ENCODE measurements at places on chromosomes 1 and 21.

DNA sequence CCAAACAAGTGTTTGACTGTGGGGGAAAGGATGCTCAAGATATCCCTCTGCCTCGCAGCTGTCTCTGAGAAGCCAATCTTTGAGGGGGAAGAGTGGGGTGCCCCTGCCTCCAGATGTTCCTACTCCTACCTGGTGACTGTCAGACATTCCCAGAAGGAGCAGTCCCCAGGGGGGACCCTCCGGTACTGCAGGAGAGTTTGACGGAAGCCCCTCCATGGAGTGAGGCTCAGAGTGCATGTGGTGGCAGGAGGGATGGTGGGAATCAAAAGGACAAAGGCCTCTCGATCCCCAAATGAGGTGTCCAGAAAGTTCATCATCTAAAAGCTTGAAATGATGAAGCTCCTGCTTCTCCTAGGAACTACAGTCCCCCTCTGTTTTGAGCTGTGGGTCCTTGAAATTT lies 5.3 kb downstream of the SLC27A3 start:
- DNase-seq = no peak

DNA sequence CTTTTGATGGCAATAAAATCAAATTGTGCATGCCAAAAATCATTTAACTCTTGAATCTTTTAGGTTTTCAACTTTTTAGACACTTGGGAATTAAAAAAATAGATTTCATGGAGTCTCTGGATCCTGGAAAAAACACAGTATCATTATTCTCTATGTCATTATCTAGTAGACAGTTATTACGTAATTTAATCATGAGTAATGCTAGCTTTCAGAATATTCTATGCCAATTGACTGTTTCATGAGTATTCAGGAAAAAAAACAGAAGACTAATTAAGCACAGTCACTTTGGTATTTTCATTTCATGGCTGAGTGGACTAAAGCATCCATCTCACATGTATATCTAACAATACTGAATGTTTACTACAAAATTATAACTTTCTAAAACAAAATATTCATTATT lies 44.0 kb downstream of the ODF2L start:
- no peak for DNase-seq

GRCh38 chr1:108877348-108878159 lies 769 bp downstream of the GPSM2 start:
- no peak for DNase-seq

- DNase-seq = no peak
Observed at GRCh38 chr1:3192361-3192760, 123.4 kb downstream of the PRDM16 start.

GRCh38 chr1:113255720-113256347 lies 134.5 kb upstream of the MAGI3 start:
- DNase-seq = no peak

DNA sequence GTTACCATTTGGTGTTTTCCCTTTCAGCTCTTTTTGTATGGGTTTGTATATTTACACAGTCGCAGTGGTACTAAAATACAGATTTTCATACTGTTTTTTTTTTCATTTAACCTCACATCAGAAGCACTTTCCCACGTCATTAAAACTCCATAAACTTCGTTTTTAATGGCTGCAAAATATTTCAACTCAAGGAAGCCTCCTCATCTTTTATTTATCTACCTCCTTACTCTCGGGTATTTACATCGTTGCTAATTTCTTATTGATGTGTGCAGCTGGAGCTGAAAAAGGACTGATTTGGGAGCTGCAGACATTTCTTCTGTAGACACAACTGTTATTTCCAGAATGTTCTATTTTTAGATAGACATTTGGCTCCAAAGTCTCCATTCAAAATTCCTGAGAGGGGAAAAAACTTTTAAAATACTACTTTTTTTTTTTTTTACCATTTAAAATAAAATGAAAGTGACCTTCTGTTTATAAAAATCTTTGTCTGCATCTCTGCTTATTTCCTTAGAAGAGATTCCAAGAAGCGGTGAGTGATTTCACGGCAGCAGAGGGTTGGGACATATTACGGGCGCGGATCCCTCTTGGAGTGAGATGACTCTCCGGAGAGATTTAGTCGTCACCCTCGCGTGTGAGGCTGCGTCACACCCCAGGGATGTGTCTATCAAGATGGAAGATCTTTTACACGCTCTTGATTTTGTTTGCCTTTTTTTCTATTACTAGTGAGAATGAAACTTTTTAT lies 10.1 kb downstream of the RUNX3 start:
- DNase-seq = no peak

GRCh38 chr1:175390081-175390481 lies 197.5 kb upstream of the KIAA0040 start:
- DNase-seq = no peak

DNA sequence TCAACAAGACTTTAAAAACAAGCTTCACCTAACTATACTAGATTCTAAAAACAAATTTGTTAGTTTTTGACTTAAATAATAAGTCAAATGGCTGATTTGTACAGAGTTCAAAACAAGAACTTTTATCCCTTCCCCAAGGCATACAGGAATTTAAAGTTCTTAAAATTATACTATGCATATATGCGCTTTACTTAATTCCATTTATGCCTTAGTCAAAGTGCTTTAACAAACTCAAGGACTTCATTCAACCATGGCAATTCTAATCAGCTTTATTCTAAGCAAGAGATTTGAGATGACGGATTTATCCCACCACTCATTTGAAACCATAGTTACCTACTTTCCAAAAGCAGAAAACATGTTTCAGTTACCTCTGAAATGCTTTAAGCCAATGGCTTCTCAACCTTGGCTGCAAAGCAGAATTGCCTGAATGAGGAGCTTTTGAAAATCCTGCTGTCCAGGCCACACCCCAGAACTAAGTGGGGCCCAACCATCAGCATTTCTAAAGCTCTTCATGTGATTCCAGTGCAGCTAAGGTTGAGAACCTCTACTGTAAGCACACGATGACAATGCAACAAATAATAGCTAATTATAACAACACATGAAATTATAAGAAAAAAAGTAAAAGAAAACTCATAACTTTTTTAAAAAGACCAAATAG lies 44.6 kb downstream of the TTLL7 start:
- no peak for DNase-seq

GRCh38 chr1:154801234-154802011 lies 68.7 kb downstream of the KCNN3 start:
- DNase-seq = no peak

- DNase-seq = peak; percentile 90
Observed at GRCh38 chr1:53367503-53368313, 39.8 kb upstream of the LRP8 start.

DNA sequence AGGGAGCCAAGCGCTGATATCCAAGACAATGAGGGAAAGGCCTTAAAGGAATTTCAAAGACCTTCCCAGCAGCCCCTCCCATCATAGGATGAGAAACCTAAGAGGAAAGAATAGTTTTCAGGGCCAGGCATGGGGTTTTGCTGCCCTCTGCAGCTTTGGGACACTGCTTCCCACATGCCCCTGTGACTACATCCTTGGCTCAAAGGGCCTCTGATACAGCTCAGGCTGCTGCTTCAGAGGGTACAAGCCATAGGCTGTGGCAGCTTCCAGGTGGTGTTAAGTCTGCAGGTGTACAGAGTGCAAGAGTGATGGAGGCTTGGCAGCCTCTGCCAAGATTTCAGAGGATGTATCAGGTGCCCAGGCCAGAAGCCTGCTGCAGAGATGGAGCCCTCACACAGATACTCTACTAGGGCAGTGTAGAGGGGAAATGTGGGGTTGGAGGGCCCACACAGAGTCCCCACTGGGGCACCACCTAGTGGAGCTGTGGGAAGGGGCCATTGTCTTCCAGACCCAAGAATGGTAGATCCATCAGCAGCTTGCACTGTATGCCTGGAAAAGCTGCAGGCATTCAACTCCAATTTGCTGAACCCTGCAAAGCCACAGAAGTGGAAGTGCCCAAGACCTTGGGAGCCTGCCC lies 125.8 kb downstream of the SLC45A1 start:
- DNase-seq = no peak

DNA sequence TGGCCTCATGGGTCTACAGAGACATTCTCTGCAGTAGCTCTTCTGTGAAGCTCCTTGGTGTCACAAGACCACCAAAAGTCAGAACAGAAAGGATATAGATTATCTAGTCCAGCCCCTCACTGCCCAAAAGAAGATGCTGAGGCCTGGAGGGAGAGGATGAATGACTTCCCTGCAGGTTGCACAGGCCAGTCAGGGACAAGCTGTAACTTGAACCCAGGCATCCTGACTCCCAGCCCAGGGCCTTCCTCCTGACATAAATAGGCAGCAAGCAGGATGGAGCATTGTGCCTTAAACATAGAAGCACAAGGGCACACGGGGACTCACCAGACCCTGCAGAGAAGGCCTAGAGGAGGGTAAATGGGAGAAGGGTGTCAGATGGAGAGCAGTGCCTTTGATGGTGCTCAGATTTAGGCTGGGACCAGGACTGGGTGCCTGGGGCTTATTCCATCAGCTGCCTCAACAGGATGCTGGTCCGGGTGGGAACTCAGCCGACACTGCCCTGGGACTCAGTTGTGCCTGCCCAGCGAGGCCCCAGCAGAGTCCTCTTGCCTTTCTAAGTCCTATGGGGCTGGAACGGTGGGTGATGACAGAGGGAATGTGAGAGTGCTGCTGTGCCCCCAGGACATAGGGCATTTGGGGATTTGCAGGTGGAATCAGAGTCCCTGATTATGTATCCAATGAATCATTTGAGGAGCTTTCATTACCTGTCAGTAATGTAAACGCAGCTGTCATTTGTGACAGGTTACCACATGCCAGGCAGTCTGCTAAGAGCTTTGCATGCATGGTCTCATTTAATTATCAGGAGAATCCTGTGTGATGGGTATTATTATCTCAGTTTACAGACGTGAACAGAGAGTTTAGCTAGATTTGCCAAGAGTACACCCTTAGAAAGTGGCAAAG lies 13.2 kb downstream of the S100A7A start:
- DNase-seq = no peak

- DNase-seq = no peak
Observed at GRCh38 chr1:225485991-225486530, 58.2 kb upstream of the LBR start.

GRCh38 chr1:84450910-84451309 lies 28.2 kb upstream of the RPF1 start:
- DNase-seq = no peak

- no peak for DNase-seq
Observed at GRCh38 chr1:84712276-84712874, 22.1 kb upstream of the SSX2IP start.

DNA sequence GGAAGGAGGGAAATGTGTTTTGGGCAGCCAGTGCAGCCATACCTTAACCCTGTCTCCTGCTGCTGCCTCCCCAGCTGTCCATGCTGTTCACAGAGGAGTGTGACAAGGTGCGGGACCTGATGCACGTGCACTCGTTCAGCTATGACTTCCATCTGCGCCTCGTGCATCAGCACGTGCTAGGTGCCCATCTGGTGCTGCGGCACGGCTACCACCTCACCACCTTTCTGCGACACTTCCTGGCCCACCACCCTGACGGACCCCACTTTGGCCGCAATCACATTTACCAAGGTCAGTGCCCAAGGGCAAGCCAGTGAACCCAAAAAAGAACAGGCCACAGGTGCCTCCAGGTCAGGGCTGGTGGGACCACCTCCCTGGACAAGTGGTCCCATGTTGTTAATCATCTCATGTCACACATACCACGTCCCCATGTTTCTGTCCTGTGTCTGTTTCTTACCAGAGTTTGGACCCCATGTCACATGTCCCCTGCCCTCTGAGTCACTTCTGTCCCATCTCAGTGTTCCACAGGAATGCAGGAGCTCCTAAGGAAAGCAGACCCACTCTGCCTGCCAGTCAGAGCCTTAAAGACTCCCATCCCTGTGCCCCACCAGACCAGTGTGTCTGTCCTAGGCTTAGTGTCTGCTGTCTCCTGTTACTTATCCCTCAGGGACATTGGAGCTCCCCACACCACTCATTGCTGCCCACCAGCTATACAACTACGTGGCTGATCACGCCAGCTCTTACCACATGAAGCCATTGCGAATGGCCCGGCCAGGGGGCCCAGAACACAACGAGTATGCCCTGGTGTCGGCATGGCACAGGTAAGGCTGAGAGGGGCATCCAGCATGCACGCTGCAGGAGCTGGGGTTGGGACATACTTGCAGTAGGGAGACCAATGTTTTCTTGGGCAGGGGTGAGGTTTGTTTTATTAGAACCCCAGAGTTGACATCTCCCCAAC lies 6.6 kb downstream of the HYI start:
- no peak for DNase-seq

- no peak for DNase-seq
Observed at GRCh38 chr1:12629985-12630760, 12.2 kb upstream of the DHRS3 start.

GRCh38 chr1:16117369-16117768 lies 38.5 kb downstream of the EPHA2 start:
- DNase-seq = no peak

- no peak for DNase-seq
Observed at GRCh38 chr1:69842326-69842725, 274.6 kb downstream of the LRRC7 start.

DNA sequence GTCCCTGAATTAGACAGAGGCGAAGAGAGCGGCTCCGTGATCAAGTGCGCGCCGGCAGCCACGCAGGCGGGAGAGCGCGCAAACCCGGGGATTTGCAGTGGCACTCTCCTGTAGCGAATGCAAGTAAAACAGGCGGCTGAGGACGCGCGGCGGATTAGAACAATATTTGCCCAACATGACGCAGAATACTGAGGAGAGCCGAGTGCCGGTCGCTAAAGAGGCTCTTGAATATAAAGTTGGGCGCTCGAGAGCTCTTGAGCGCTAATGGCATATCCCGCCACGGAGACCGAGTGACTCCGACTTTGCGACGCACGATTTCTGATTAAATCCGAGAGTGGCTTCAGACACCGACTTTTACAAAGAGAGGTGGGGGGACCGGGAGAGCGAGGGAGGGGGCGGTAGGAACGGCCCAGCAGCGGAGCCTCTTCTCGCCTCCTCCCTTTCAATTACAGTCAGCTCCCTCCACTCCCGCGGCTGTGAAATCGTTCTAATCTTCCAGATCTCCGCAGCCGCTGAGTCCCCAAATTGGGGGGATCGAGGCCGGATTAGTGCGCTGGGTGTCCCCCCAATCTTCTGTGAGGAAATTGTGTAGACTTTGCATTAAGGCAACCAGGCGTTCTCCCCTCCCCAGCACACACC lies 2.3 kb downstream of the PAX7 start:
- no peak for DNase-seq

DNA sequence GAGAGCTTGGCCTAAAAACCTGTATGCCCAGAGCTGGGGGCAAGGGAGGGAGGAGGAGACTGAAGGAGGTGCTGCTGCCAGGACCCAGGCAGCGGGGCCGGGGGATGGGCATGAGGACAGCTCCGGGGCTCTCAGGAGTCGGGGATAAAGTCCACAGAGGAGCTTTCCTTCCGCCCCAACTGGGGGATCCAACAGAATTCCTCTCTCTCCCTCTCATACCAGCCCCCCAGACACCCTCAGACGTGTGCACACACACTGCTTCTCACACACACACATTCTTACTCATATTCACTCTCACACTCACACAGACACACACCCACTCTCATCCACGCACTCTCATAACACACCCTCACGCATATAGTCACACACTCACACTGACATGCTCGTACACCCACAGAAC lies 39.1 kb downstream of the SYF2 start:
- DNase-seq = no peak

DNA sequence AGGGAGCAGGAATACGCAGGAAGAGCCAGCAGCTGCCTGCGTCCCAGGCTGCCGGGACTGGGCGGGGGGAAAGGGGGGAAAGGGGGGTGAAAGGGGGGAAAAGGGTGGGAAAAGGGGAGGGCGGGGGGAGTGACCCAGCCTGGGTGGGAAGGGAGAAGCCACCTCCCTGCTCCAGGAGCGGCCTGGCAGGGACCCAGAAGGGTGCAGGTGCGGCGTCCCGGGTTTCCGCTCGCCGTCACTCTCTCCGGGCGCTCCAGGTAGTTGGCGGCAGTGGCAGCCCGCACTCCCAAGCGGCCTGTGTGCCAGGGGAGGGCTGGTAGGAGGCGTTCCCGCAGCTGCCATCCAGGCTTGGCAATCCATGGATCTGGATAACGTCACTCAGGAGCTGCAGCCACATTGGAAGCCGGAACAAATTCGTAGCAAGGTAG lies 141.0 kb upstream of the NGF start:
- DNase-seq = no peak
